ENCODE measurements at places on chromosomes 16 and 17. TPM values are rescaled to one million over a fixed set of nuclear protein-coding genes. Genes with fewer than 3 reads are reported as not detected.

GRCh38 chr17:71302721-71303549 lies 817.9 kb upstream of the SOX9 start:
- DNase-seq = no peak

DNA sequence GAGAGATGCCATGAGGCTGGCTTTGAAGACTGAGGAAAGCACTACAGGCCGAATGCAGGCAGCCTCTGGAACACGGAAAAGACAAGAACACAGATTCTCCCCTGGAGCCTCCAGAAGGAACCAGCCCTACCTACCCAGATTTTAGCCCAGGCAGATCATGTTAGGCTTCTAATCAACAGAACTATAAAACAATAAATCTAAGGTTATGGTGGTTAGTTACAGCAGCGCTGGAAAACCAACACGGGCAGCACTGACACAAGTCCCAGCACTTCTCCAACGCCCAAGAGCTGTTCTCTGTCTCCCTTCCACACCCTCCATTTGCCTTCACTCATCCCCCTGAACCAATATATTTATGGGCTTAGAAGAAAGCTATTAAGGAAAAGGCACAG lies 7.5 kb downstream of the ANKRD11 start:
- DNase-seq = no peak

GRCh38 chr17:41835214-41835799 lies 725 bp downstream of the NT5C3B start:
- no peak for DNase-seq

- no peak for DNase-seq
Measured at GRCh38 chr16:4877380-4877685, 30.1 kb downstream of the UBN1 start.

DNA sequence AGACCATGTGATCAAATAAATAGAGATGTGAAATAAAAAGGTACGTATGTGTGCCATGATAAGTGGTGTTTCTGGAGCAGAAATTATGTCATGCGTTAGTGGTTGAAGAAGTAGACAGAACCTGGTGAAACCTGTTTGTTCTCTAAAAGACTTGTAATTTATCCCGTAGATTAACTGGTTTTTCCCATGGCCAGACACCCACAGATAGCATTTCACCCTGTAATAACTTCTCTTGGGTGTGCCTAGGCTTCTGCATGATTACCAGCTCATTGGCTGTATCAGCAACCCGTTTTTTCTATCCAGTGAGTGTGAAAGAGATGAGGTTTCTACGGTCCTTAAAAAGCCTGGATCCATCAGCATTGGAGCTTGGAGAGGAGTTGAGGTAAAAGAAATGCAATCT lies 471.3 kb downstream of the NPIPA7 start:
- DNase-seq = no peak

- no peak for DNase-seq
Measured at GRCh38 chr17:74149597-74150427, 53.7 kb upstream of the RPL38 start.

GRCh38 chr17:66840061-66840460 lies 5.1 kb downstream of the CACNG5 start:
- DNase-seq = no peak

Gene ZMYND15
- total RNA-seq = 0.44 TPM

Gene KRTAP4-1
- total RNA-seq = not detected

Gene TP53TG3C
- total RNA-seq = not detected

Measured in thyroid gland (tissue), 4 donors.